ENCODE measurements at places on chromosomes 7 and 10. TPM values are rescaled to one million over a fixed set of nuclear protein-coding genes. Genes with fewer than 3 reads are reported as not detected.

DNA sequence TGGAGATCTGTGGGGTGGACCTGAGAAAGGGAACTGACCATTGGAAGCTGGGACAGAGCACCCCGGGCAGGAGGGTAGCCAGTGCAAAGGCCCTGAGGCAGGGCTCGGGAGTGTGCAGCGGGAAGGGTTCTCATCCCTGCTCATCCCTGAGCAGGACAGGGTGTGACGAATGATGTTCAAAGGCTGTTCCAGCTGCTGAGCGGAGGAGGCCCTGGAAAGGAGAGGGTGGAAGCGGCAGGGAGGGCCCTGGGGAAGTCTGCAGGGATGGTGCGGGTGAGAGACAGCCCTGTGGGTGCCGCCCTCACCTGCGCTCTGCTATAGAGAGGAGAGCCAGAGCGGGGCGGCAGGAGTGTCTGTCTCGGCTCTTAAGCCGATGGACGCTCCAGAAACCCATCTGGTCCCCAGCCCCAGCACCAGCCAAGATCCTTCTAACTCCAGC is 43.7 kb downstream of the PRKAG2 start:
- H3K27me3 ChIP-seq, result no peaks in the 10 kb centered on the region
- no peak overlapping the region for H3K27ac ChIP-seq
- no peak overlapping the region for H3K4me3 ChIP-seq
- H3K4me1 ChIP-seq, result no peaks in the 10 kb centered on the region
- no peak for DNase-seq
- no peaks in the 10 kb centered on the region for H3K36me3 ChIP-seq

CFAP46 gene
- total RNA-seq, result 0.12 TPM

DNA sequence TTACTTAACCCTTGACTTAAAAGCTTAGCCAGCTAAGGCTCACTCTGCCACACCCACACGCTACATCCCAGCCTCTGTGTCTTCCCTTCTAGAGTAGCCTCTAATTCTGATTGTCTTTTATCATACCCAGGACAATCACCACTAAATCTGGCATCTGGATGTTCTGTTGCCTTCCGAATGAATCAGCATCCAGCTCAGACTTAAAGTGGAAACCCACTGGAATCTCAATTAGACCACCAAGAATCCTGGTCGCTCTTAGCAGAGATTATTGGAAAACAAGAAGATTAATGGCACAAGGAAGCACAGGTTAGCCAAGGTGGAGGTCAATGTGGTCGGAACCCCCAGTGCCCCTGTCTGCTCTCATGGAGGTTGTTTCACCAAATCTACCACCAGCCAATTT is 404.2 kb upstream of the FOXK1 start:
- DNase-seq, result no peak
- H3K36me3 ChIP-seq, result no peaks in the 10 kb centered on the region
- no peak overlapping the region for H3K4me3 ChIP-seq
- H3K27ac ChIP-seq, result no peak overlapping the region

DNA sequence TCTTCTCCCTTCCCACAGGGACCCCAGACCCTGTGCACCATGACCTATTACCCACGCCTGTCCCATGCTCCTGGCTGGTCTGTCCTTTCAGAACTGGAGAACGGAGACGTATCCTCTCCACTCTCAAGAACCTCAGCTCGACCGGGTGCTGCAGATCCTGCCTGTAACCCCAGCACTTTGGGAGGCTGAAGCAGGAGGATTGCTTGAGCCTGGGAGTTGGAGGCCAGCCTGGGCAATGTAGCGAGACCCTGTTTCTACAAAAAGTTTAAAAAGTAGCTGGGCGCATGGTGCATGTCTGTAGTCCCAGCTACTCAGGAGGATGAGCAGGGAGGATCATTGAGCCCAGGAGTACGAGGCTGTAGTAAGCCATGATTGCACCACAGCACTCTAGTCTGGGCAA is 37.2 kb upstream of the MYL10 start:
- H3K36me3 ChIP-seq, result no peaks in the 10 kb centered on the region
- no peak for DNase-seq
- H3K4me1 ChIP-seq, result no peaks in the 10 kb centered on the region
- no peak overlapping the region for H3K27ac ChIP-seq
- no peak overlapping the region for H3K4me3 ChIP-seq

GRCh38 chr10:96407560-96408069 is 48.8 kb upstream of the OPALIN start:
- H3K4me1 ChIP-seq, result peaks cover 4% of the 10 kb centered on the region
- no peak overlapping the region for H3K27ac ChIP-seq
- no peak for DNase-seq
- no peaks in the 10 kb centered on the region for H3K36me3 ChIP-seq
- H3K27me3 ChIP-seq, result peaks cover 63% of the 10 kb centered on the region

Data from MCF 10A (cell line).